H1 (cell line): ENCODE measurements at places on chromosomes 1 and 21.

DNA sequence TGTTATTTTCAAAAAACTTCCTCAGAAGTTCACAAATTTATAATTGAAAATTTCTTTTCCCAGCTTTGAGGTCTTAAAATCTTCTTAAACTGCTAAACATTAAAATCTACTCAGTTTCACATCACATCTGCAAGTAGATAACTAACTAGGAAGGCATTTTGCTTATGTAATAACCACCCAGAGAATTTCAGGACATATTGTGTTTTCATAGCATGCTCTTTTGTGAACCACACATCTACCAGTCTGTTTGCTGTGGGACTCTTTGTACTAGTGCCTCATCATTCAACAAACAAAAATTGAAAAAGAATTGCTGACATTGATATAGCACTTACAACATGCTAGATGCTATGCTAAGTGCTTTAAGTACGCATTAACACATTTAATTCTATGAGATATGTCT lies 31.6 kb upstream of the C1orf146 start:
- H3K36me3 ChIP-seq, result no peaks in the 10 kb centered on the region
- DNase-seq, result no peak
- H3K27me3 ChIP-seq, result no peaks in the 10 kb centered on the region
- peaks cover 2% of the 10 kb centered on the region; the same call in 1 of the 2 replicates for H3K4me1 ChIP-seq
- H3K4me3 ChIP-seq, result no peak overlapping the region
- no peak overlapping the region for H3K27ac ChIP-seq

- H3K27ac ChIP-seq, result no peak overlapping the region
- peaks cover 32% of the 10 kb centered on the region for H3K36me3 ChIP-seq
- no peak for DNase-seq
- H3K4me3 ChIP-seq, result no peak overlapping the region
- no peaks in the 10 kb centered on the region for H3K27me3 ChIP-seq
Observed at GRCh38 chr1:26740023-26740634, 44.3 kb downstream of the ARID1A start.

- no peaks in the 10 kb centered on the region for H3K4me1 ChIP-seq
- DNase-seq, result no peak
- H3K4me3 ChIP-seq, result no peak overlapping the region
- no peak overlapping the region for H3K27ac ChIP-seq
- H3K27me3 ChIP-seq, result no peaks in the 10 kb centered on the region
Observed at GRCh38 chr21:29433366-29434059, 134.8 kb downstream of the BACH1 start.

DNA sequence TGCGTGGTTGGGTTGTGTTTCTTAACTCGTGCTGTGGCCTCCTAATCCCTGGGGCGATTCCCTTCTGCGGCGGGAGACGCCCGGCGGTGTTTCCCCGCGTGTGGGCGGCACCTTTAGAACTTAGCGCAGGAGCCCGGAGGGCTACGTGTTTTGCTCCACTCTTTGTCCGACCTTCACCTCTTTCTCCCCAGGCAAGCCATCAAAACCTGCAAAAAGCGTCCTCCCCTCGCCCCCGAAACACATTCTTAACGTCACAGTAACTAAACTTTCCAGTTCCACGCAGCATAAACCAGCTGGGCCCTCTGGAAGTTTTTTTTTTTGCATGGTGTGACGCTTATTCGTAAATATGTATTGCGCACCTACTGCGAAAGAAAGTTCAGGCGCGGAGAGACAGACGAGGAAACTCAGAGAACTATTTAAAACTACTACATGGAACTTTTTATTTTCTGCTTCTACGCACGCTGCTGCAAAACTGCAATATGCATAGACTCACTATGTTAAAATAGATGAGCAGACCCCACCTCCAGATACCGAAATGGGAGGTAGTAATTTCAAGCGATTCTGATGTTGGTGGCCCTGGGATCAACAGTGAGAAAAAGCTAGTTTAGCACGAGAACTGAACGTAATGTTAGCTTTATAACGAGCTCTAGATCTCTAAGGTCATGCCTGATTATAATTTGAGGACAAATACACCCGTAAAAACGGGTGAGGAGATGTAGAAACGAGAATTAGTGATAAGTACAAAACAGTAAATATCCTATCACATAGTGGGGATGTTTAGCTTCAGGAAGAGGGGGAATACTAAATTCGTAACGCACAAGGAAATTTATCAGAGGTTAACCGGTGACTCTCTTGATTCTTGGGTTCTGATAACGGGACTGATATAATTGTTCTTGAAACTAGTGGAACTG lies 920 bp downstream of the MTR start:
- 0 out of 2 replicates have a peak, but pooled peaks cover 2% of the 10 kb centered on the region for H3K27me3 ChIP-seq
- H3K4me1 ChIP-seq, result no peaks in the 10 kb centered on the region; the same call in 1 of the 2 replicates
- H3K27ac ChIP-seq, result no peak overlapping the region
- no peaks in the 10 kb centered on the region for H3K36me3 ChIP-seq

DNA sequence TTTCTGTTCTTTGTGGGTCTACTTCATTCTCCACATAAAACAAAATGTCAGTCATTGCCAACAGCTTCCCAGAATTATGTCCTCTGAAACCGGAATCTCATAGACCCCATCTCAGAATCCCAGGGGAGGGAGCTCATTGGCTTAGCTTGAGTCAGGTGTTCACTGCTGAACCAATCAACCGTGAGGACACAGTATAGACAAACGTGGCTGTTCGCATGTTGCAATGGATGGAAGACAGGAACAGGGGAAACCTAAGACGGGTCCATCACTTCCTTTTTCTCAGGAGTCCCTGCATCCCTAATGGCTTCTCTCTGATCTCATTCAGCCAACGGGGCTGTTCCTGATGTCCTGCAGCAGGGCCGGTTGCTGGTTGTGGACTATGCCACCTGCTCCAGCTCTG lies 9.1 kb downstream of the CELA2A start:
- no peaks in the 10 kb centered on the region for H3K4me1 ChIP-seq
- no peaks in the 10 kb centered on the region for H3K36me3 ChIP-seq
- H3K27me3 ChIP-seq, result no peaks in the 10 kb centered on the region
- no peak for DNase-seq

- H3K4me1 ChIP-seq, result peaks cover 14% of the 10 kb centered on the region
- no peak overlapping the region for H3K4me3 ChIP-seq
- H3K27ac ChIP-seq, result no peak overlapping the region
- no peak for DNase-seq
- H3K36me3 ChIP-seq, result no peaks in the 10 kb centered on the region
- peaks cover 30% of the 10 kb centered on the region for H3K27me3 ChIP-seq
Observed at GRCh38 chr1:201505503-201505890, 1.4 kb downstream of the CSRP1 start.

- H3K27ac ChIP-seq, result no peak overlapping the region
- DNase-seq, result no peak
- H3K4me1 ChIP-seq, result peaks cover 12% of the 10 kb centered on the region
- H3K4me3 ChIP-seq, result no peak overlapping the region
- no peaks in the 10 kb centered on the region for H3K27me3 ChIP-seq
- no peaks in the 10 kb centered on the region for H3K36me3 ChIP-seq
Observed at GRCh38 chr1:20280906-20281305, 9.8 kb upstream of the VWA5B1 start.

GRCh38 chr21:35988416-35989137 lies 71.7 kb downstream of the SETD4 start:
- no peaks in the 10 kb centered on the region for H3K4me1 ChIP-seq
- H3K27me3 ChIP-seq, result no peaks in the 10 kb centered on the region
- H3K27ac ChIP-seq, result no peak overlapping the region
- no peak overlapping the region for H3K4me3 ChIP-seq

- no peak overlapping the region for H3K4me3 ChIP-seq
- no peaks in the 10 kb centered on the region for H3K36me3 ChIP-seq
- H3K27ac ChIP-seq, result no peak overlapping the region
- no peaks in the 10 kb centered on the region for H3K4me1 ChIP-seq
Observed at GRCh38 chr21:14259747-14260146, 43.8 kb downstream of the RBM11 start.

DNA sequence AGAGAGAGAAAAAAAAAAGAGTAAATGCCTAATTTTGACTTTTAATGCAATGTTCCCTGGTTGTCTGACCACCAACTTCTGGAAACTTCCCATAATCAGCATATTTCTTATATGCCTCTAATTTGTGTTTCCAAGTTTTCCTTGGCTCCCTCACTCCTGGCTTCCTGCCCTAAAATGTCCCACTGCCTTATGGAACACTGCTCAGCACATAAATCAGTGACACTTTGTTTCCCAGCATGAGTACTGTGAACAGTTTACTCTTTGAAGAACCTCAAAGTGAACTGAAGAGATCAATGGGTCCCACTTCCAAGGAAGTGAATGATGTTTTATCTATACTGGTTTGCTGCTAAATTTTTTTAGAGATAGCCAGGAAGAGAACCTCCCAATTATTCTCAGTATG lies 271.3 kb upstream of the PRMT6 start:
- H3K4me1 ChIP-seq, result no peaks in the 10 kb centered on the region
- H3K4me3 ChIP-seq, result no peak overlapping the region
- DNase-seq, result no peak
- H3K27me3 ChIP-seq, result no peaks in the 10 kb centered on the region

- no peak for DNase-seq
- H3K27me3 ChIP-seq, result no peaks in the 10 kb centered on the region
- no peaks in the 10 kb centered on the region for H3K36me3 ChIP-seq
- H3K4me3 ChIP-seq, result no peak overlapping the region
- peaks cover 11% of the 10 kb centered on the region for H3K4me1 ChIP-seq
- H3K27ac ChIP-seq, result no peak overlapping the region
Observed at GRCh38 chr1:81512252-81513003, 288.3 kb upstream of the ADGRL2 start.

DNA sequence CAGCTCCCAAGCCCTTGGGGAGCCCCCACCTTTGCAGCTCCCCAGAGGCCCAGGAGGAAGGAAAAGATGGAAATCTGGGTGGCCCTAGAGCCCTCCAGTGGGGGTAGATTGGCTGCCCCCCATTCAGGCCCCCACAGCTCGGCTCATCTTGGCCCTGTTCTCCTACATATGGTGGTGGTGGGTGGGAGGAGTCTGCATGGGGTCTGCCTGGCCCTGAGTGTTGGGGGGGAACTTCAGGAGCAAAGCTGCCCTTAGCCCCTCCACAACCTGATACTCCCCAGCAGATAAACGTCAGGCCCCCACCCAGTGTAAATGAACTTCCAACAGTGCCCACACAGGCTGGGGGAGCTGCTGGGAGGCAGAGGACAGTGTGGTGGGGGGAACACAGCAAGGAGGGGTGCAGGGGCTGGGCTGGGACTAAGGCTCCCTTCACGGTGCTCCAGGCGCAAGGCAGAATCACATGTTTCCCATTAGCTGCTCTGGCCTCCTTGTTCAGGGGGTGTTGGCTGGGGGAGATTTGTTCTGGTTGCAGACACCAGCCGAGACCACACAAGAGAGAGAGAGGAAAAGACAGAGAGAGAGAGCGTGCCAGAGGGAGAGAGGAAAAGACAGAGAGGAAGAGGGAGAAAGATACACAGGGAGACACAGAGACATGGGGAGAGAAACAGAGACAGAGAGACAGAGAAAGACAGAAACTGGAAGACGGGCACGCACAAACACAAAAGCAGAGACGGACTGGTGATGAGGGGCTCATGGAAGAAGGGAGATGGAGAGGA lies 42.6 kb downstream of the AHDC1 start:
- no peak for DNase-seq
- H3K4me3 ChIP-seq, result no peak overlapping the region
- no peaks in the 10 kb centered on the region for H3K36me3 ChIP-seq
- no peak overlapping the region for H3K27ac ChIP-seq

DNA sequence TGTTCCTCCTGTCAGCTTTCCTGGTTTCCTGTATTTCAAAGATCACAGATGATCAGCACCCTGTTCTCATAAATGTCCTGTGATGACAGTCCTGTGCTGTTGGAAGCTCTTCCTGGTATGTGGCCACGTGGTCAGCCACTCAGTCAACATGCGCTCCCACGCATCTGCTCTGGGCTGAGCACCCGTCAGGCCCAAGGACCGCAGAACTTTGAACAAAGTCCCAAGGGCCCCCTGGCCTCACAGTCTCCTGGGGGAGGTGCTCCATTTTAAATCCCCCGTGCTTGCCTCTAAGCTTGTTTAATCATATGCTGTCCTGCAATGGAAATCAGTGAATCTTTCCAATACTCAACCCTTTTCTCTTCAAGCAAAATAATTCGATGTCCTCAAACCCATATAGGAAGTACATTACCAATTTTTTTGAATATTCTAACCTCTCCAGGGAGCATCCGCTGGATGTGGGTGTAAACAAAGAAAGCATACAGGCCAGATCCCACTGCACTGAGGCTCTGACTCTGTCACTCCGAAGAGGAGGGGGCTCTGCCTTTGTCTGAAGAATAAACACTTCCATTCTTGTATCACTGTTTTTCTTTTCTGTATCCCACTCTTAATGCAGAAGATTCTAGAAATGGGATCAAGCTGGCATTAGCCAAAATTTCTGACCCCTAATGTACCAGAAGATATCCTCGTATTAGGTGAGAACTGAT lies 250.3 kb downstream of the SDCCAG8 start:
- no peak overlapping the region for H3K27ac ChIP-seq
- no peak overlapping the region for H3K4me3 ChIP-seq
- H3K36me3 ChIP-seq, result no peaks in the 10 kb centered on the region; the same call in 1 of the 2 replicates
- no peaks in the 10 kb centered on the region for H3K27me3 ChIP-seq

- DNase-seq, result no peak
- no peaks in the 10 kb centered on the region for H3K36me3 ChIP-seq
- no peaks in the 10 kb centered on the region for H3K4me1 ChIP-seq
- no peak within 1 kb of the TSS for H3K4me3 ChIP-seq
Observed at GRCh38 chr21:38256599-38257302, at the start of gene KCNJ15. Gene KCNJ15 (plus strand): TSS chr21:38256991. CDS start chr21:38299262, 42,271 bp downstream.

GRCh38 chr21:21200103-21200938 lies 202.1 kb downstream of the NCAM2 start:
- H3K4me3 ChIP-seq, result no peak overlapping the region
- H3K27ac ChIP-seq, result no peak overlapping the region
- no peaks in the 10 kb centered on the region for H3K27me3 ChIP-seq
- no peaks in the 10 kb centered on the region for H3K36me3 ChIP-seq
- no peak for DNase-seq
- H3K4me1 ChIP-seq, result no peaks in the 10 kb centered on the region

- H3K27ac ChIP-seq, result no peak overlapping the region
- H3K36me3 ChIP-seq, result no peaks in the 10 kb centered on the region
- no peak overlapping the region for H3K4me3 ChIP-seq
Observed at GRCh38 chr1:162013289-162013688, 10.4 kb downstream of the OLFML2B start.

GRCh38 chr1:215345208-215345607 lies 221.9 kb upstream of the KCTD3 start:
- no peaks in the 10 kb centered on the region for H3K4me1 ChIP-seq
- no peak overlapping the region for H3K27ac ChIP-seq
- no peak for DNase-seq
- H3K4me3 ChIP-seq, result no peak overlapping the region

GRCh38 chr1:13674377-13674776 lies 25.6 kb upstream of the PRDM2 start:
- no peak overlapping the region for H3K27ac ChIP-seq
- H3K4me3 ChIP-seq, result no peak overlapping the region
- H3K36me3 ChIP-seq, result no peaks in the 10 kb centered on the region
- no peaks in the 10 kb centered on the region for H3K4me1 ChIP-seq
- DNase-seq, result no peak

GRCh38 chr1:230105754-230106625 lies 39.0 kb downstream of the GALNT2 start:
- H3K4me3 ChIP-seq, result no peak overlapping the region
- DNase-seq, result no peak
- no peaks in the 10 kb centered on the region for H3K27me3 ChIP-seq
- no peak overlapping the region for H3K27ac ChIP-seq

DNA sequence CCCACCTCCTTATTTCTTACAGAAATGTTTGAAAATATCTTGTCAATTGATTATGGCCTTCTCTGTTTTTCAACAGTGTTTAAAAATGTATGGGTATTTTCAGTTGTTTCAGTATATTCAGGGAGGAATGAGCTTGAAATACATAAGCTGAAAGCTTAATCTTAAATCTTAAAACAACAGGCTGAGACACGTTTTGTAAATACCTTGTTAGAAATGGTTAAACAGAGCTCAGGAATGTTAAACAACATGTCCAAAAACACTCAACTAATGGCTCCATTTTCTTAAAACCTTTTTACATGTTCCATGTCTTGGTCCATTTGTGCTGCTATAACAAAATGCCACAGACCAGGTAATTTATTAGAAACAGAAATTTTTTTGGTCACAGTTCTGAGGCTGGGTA lies 953.8 kb upstream of the ADGRL2 start:
- no peaks in the 10 kb centered on the region for H3K4me1 ChIP-seq
- no peaks in the 10 kb centered on the region for H3K27me3 ChIP-seq
- no peak overlapping the region for H3K27ac ChIP-seq
- DNase-seq, result no peak
